Esophagus mucosa (tissue), 1 donor: ENCODE measurements at places on chromosomes 12 and 14. TPM values are rescaled to one million over a fixed set of nuclear protein-coding genes. Genes with fewer than 3 reads are reported as not detected.

DNA sequence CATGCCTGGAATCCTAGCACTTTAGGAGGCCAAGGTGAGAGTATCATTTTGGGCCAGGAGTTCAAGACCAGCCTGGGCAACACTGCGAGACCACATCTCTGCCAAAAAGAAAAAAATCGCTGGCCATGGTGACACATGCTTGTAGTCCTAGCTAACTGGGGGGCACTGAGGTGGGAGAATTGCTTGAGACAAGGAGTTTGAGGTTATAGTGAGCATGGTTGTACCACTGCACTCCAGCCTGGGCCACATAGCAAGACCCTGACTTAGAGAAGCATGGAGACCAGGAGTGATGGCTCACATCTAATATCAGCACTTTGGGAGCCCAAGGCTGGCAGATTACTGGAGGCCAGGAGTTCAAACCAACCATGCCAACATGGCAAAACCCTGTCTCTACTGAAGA, 9.2 kb downstream of the PTGES3 start:
- ATAC-seq = no peak

- ATAC-seq = no peak
Observed at GRCh38 chr12:13900718-13901117, 80.7 kb downstream of the GRIN2B start.

GRCh38 chr14:50943261-50943942, 881 bp downstream of the PYGL start:
- peak; percentile 57 for ATAC-seq

ACOT6 gene
- not detected for total RNA-seq

- no peak for ATAC-seq
Observed at GRCh38 chr12:111398530-111398929, 7.2 kb upstream of the SH2B3 start.

LGR5 gene
- total RNA-seq = not detected
